Jurkat, Clone E6-1 (cell line): ENCODE measurements at places on chromosomes 1 and 21.

DNA sequence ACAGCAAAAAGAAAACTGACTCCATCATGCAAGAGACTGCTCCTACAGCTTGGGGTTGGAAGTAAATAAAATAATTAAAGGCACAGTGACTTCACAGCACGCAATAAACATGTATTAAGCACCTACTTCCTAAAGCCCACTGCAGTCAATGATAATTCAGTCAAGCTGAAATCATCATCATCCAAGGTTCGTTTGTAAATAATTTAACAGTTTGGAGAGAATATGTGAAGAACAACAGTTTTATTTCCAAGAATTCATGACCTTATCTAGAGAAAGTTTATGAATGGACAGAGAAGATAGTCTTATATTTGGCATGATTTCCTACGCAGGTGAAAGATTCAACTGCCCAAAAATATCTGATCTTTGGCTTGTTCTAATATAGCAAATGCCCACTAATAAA lies 86.8 kb downstream of the SMYD3 start:
- DNase-seq = no peak

DNA sequence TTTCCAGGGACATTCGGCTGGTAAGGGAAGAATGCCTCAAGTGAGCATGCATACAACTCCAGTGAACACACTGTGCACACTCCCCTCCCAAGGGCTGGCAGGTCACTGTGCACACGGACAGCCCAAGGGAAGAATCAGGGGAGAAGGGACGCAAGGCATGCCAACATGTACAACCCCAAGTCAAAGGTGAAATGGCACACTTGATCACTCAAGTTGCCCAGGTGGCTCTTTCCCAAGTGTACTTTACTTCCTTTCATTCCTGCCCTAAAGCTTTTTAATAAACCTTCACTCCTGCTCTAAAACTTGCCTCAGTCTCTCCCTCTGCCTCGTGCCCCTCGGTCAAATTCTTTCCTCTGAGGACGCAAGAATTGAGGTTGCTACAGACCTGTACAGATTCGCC lies 13.5 kb upstream of the SLC1A7 start:
- DNase-seq = no peak

DNA sequence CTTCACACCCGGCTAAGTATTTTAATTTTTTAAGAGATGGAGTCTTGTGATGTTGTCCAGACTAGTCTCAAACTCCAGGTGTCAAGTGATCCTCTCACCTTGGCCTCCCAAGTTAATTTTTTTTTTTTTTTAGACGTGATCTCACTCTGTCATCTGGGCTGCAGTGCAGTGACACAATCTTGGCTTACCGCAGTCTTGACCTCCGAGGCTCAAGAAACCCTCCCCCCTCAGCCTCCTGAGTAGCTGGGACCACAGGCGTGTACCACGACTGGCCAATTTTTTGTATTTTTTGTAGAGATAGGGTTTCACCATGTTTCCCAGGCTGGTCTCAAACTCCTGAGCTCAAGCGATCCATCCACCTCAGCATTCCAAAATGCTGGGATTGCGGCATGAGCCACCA lies 11.7 kb upstream of the IFNLR1 start:
- no peak for DNase-seq

DNA sequence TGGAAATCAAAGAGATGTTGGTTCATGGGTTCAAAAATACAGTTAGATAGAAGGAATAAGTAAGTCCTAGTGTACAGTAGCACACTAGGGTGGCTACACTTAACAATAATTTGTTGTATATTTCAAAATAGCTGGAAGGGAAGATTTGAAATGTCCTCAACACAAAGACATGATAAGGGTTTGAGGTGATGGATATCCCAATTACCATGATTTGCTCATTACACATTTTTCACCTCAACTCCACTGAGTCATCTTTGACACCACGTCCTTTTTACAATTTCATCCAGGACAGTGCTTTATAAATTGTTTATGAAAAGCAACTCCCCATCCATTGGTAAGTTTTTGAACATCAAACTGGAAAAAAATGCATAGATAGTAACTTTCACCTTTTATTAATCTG lies 208.3 kb downstream of the ZC3H11B start:
- no peak for DNase-seq

DNA sequence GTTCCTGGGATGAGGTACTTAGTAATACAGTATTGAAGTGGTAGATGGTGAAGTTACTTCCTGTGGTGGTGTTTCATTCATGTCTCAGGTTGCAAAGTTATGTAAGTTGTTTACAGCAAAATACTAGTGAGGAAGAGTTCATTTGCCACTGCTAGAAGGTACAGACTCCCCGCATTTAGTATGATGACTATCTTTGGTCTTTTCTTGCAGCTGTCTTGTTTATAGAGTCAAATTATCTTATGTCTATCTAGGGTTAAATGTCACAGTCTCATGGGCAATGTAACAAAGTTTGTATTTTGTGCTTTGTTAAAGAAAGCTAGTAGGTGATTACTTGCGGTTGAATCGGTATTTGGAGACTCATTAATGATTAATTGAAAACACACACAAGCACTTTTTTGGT lies 50.2 kb downstream of the LRRC8D start:
- DNase-seq = no peak

- no peak for DNase-seq
Measured at GRCh38 chr1:148362216-148362611, 120.9 kb downstream of the PPIAL4G start.

GRCh38 chr1:71231751-71232150 lies 150.9 kb upstream of the ZRANB2 start:
- DNase-seq = no peak

DNA sequence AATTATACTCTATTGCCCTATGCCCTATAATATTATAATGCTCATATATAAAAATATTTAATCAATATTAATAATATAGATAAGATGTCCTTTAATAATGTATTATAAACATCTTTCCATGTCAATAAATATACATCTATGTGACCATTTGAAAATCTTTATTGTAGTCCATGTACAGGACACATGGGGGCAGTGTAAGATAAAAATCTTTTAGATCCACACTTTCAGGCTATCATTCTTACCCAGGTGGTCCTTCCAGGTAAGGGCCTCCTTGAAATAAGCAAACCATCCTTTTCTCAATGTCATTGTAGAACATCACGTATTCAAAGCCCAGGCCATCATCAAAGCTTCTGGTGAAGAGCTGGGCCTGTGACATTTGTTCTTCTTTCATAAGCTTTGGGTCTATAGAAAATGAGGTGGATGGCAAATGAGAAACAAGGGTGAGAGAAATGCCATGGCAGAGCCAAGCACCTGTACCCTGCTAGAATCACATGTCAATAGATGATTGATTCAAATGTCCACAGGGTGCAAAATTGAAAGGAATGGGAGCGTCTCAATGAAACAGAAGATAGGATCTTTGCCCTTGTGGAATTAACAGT lies 20.2 kb downstream of the THEM4 start:
- peak; percentile 12 for DNase-seq

GRCh38 chr1:204335085-204335484 lies 24.6 kb downstream of the PLEKHA6 start:
- no peak for DNase-seq

DNA sequence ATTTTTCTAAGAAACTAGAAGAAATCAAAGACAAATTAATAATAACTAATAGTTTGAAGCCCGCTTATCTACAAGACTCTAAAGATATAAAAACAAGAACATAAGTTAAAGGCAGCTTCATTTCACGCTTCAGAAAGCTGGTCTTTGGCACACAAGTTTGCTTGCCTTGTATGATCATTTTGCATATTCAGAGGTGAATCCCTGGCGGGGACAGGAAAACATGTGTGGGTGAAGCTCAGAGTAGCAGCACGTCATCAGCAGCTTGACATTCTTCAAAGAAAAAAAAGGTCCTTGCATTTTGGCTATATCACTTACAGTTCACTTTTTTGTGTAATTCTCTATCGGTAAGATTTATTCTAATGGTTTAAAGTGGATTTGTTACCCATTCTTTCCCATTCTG lies 1911.8 kb downstream of the MRPL39 start:
- no peak for DNase-seq

GRCh38 chr1:54583871-54584270 lies 35.8 kb downstream of the ACOT11 start:
- DNase-seq = no peak

- no peak for DNase-seq
Measured at GRCh38 chr1:159598196-159598595, 10.6 kb downstream of the APCS start.

DNA sequence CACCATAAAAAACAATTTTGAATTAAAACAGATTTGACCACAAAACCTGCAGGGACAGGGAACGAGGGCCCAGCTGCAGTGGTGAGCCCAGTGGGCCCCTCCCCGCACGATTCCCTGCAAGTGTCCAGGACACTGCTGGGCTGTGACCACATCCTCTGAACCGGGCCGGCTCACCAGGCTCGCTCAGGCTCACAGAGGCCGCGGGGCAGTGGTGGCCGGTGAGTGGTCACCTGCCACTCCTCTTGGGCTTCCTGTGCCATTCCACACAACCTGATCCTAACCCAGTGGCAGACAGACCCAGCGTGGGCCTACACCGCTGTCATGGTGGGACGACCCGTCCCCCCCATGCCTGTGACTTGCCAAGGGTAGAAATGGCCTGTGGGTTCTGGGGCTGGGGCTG lies 36.5 kb upstream of the RIPK4 start:
- DNase-seq = no peak

DNA sequence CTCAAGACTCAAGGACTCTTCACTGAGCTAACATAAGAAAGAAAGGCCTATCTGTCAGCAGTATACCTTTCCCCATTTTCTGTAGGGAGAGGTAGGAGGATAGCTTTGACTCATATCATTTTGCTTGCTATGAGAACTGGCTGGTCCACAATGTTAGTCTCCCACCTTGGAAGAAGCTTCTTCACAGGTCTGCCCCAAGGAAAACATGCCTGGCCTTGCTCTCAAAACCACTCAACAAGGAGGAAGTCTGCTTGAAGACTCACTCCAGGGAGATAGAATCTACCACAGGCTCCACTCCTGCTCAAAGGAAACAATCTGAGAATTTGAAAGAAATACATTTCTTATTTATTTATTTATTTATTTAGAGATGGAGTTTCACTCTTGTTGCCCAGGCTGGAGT lies 29.5 kb upstream of the LAMC1 start:
- no peak for DNase-seq

GRCh38 chr1:93443454-93443853 lies 4.5 kb upstream of the FNBP1L start:
- DNase-seq = no peak

- DNase-seq = no peak
Measured at GRCh38 chr1:110872366-110872744, 593 bp upstream of the CD53 start.

DNA sequence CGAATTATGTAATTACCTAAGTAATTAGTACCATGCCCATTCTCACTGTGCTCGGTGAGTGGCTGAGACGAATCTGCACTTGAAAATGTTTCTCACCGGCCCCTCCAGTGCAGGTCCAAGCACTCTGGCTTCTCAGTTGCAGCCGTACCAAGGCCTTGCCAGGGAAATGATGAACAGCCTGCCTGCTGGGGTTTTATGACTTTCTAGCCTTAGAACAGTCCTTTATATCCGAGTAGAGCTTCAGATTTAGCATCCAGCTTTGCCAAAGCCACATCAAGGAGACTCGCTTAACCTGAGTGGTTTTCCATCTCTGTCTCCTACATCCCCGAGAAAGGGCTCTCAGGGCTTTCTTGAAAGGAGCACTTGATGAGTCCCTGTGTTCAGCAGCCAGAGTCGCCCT lies 83.4 kb downstream of the GREM2 start:
- DNase-seq = no peak

GRCh38 chr1:230291731-230292620 lies 134.2 kb downstream of the PGBD5 start:
- DNase-seq = no peak

- DNase-seq = no peak
Measured at GRCh38 chr1:17973694-17974093, 133.9 kb upstream of the IGSF21 start.

DNA sequence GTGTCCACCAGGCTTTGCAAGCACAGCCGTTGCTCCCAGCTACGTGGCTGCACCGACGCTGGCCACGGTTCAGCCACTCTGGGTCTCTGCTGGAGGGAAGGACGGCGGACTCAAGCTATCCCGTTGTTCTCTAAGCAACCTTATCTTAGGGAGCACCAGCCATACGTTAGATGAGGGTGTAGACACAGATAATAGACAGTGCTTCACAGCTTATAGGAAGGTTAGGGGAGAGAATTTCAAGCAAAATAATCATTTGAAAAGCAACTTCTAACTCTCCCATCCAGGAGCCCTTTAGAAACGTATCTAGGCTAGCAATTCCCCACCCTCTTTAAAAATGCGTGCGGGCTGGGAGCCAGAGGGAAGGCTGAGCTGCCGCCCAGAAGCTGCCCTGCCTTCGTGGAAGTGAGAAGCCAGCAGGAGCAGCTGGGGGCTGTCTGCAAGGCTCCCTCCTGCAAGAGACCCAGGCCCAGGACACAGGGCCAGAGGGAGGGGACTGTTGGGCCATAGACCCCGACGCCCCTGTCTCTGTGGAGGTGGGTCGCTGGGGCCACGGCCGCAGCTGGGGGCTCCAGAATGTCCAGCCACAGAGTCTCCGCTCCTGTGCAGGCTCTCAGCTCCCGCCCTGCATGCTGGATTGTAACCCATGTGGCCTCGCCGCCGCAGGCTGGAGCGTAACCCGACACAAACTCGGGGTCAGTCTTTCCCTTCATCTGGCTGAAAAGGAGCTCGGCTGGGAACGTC lies 31.2 kb upstream of the COL6A2 start:
- no peak for DNase-seq

DNA sequence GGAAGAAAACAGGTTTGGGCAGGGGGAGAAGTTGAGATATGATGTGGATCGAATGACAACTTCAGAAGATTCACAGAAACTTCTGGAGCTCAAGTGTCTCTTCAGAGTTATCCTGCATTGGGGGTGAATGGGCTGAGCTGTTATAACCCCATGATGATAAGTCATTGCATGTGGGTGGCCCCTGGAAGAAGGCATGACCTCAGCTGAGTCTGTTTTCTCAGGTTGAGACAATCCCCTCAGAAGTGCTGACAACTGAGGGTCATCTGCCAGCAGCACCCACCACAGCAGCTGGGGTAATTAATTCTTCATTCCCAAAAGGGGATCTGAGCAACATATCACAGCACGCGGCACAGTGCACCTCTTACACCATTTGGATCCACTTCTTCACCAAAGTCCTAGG lies 138.6 kb upstream of the CAMK1G start:
- no peak for DNase-seq

DNA sequence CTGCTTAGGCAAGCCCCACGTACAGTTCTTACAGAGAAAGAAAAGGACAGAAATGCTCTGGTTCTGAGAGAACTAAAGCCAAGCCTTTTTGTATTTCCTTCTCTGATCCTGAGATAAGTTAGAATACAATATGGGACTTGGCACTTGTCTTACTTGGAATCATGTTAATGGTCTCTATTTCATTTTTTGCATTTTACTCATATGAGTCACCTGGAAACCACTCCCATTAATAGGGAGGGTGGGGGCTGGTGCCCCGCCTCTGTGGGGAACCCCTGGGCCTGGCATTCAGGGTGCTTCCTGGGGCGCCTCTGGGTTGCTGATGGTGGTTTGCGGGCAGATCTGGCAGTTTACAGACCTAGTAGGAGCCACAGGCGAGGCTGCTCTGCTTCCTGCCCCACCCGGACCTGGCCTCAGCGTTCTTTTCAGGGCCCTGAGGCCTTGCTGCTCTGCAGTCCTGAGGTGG lies 26.7 kb downstream of the TSPAN2 start:
- peak; percentile 98 for DNase-seq

GRCh38 chr1:243667133-243667532 lies 182.9 kb downstream of the AKT3 start:
- DNase-seq = no peak
